Hematopoietic multipotent progenitor cell treated with erythropoietin and hydrocortisone succinate and interleukin-3 and kit ligand, for 4 days (in vitro differentiated cells): ENCODE measurements at places on chromosomes 4 and X.

DNA sequence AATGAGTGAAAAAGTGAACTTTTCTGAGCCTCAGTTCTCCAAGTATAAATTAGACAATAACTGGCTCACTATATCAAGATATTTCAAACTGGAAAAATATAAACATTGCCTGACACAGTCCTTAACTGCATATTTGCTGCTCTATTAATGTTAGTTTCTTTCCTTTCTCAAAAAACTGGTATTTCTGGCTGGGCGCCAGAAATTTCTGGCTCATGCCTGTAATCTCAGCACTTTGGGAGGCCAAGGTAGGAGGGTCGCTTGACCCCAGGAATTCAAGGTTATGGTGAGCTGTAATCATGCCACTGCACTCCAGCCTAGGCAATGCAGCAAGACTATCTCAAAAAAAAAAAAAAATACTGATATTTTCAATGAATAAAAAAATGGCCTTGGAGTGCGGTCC, 227.0 kb downstream of the MAGEB17 start:
- DNase-seq, result no peak

DNA sequence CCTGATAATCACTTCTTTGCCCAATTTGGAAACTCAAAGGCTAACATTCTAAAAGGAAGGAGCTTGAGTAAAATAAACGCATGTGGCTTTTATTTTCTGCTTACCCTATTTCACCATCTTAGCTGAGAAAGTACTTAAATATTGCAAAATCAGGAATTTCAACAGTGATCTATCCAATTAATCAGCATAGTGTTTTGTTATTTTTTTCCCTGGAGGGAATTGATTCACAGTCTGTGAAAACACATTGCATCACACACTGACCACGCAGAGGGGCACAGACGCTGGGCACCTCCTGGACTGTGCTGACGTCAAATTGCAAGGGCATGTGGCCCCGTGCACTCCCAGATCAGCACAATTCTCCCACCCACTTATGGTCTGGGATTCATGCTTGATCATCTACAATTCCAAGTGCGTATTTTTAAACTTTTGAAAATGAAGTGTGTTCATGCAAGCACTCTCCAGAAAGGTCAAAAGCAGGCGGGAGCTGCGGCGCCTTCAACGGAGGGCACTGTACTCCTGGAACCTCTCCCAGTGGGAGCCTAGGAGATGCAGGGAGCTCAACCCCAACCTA, 320.6 kb upstream of the PPARGC1A start:
- no peak for DNase-seq

DNA sequence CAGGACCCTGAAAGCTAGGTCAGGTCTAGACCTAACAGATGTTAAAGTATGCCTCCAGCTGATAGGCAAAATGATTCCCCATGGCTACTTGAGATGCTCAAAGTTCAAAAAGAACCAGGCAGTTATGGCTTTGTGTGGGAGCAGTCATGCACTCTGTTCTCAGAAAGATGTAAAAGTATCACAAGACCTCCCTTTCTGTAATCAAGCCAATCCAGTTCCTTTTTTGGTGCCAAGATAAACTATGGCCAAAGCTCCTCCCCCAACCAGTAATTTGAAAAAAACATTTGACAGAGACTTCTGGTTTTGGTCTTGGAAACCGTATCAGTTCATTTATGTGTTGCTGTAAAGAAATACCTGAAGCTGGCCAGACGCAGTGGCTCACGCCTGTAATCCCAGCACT, 340.9 kb downstream of the CHIC1 start:
- DNase-seq, result no peak

DNA sequence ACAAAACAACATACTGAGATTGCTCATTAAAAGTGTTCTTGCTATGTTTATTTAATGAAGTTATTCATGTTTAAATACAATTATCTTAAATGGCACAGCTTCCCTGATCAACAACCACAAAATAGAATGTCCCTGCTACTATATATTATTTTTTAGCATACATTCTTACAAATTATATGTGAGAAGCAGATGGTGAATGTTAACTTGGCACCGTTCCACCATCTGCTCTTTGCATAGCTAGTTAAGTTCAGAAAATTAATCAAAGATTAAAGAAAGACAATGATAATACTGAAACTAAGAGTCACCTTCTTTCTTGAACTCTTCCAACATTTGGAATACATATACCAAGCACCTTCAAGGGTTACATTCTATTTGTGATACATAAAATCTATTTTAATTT, 94.2 kb downstream of the PPP3CA start:
- peak; percentile 37 for DNase-seq

DNA sequence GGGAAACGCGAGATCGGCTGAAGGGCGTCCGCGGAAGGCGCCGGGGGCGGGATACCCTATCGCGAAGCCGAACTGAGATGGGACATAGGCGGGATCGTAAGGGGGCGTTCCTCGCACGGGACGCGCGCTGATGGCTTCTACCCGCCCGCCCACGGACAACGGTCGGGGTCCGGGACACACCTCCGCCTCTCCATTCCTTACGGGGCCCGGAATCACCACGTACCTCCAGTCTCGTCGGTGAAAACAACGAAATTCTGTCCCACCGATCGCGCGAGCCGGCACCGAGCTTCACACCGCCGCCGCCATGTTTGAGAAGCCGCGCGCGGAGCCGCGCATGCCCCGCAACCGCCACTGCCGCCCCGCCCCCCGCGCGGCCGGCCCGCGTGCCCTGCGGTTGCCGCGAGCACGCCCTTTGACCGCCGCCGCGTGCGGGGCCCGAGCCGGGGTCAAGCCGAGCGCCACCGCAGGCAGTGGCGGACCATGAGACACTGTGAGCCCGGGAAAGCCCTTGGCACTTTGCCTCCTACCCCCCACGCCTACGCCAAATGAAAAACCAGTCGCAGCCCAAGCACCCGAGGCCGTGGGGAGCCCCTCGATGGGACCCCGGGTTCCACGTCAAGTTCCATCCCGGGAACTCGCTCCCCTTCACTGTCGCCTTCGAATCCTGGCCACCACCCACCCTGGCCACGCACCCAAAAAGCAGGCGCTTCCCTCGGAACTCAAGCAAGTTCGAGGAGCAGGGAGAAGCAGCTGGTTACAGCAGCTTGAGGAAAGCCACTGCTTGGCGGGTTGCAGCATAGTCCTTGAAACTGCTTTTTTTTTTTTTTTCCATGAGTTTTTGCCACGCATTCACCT, at the start of gene SCML2:
Gene SCML2, minus strand, starts transcription at position 320 of the 855 bp plus-strand sequence. CDS start 20,617 bp downstream, outside the sequence.
- peak; percentile 62 for DNase-seq

GRCh38 chr4:25158817-25159216, 1.4 kb downstream of the SEPSECS start:
- DNase-seq, result no peak

- no peak for DNase-seq
Measured at GRCh38 chr4:33467291-33467690, 2747.1 kb downstream of the PCDH7 start.

GRCh38 chrX:153681175-153681574, 6.6 kb upstream of the SLC6A8 start:
- DNase-seq, result no peak

- no peak for DNase-seq
Measured at GRCh38 chr4:95839891-95840290, at the start of gene PDHA2. PDHA2 (plus strand) TSS chr4:95840093; CDS start chr4:95840151, 58 bp downstream.

DNA sequence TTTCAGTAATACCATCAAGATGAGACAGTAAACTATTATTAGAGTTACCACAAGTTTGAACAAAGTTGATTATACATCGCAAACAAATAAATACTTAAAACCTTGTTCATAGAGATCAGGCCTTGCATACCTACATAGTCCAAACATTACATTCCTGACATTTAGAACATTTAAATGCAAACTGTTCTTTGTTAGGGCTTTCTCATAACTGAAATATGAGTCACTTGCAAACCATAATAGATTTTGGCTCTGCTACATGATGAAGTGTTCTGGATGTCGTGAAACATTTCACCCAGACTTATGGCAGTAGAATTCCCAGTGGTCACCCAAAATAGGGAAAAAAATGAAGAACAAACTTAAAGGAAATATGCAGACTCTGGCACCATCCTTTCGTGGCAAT, 75.0 kb downstream of the FAT4 start:
- DNase-seq, result no peak

GRCh38 chrX:153333821-153334653, at the start of gene ZNF275:
ZNF275 (plus strand) TSS chrX:153334153; CDS start chrX:153336680, 2,527 bp downstream.
- DNase-seq, result peak; percentile 92

DNA sequence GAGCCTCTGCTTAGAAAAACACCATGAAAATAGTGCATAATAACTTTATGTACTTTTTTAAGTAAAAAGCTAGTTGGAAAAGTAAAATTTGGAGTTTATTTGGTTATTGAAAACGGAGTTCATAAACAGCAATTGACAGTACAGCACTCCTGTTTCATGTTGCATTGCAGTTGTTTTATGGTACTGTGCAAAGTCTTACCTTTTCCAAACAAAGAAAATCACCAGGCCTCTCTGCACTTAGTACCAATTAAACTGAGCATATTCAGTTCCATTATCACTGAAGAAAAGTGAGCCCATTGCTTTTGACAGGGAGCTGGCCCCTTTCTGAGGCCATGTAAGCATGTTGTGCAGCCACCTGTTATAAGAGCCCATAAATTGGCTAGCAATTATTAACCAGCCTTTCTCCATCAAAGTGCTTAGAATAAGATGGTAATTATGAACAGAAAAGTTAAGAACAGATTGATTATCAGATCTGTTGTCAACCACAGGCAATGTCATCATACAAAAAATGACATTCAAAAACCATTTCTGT, 376.6 kb upstream of the EMCN start:
- no peak for DNase-seq

GRCh38 chr4:173243321-173243720, 74.7 kb downstream of the GALNT7 start:
- DNase-seq, result no peak

DNA sequence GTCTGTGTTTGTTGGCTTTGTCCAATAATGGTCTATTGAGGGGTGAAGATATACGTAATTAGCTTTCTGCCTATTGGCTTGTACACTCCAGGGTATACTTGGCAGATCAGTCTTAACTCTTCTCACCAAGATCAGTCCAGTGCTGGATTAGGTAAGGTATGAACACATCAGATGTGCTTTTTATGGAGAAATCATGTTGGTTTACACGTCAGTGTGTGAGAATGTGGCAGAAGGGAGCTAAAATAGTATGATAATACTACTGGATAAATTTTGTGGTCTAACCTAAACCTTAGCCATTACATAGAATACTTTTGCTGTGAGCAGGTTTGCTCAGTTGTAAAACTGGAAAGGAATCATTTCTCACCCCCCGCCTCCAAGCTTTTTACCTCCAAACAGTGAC, 4.2 kb downstream of the PDHA1 start:
- DNase-seq, result no peak

DNA sequence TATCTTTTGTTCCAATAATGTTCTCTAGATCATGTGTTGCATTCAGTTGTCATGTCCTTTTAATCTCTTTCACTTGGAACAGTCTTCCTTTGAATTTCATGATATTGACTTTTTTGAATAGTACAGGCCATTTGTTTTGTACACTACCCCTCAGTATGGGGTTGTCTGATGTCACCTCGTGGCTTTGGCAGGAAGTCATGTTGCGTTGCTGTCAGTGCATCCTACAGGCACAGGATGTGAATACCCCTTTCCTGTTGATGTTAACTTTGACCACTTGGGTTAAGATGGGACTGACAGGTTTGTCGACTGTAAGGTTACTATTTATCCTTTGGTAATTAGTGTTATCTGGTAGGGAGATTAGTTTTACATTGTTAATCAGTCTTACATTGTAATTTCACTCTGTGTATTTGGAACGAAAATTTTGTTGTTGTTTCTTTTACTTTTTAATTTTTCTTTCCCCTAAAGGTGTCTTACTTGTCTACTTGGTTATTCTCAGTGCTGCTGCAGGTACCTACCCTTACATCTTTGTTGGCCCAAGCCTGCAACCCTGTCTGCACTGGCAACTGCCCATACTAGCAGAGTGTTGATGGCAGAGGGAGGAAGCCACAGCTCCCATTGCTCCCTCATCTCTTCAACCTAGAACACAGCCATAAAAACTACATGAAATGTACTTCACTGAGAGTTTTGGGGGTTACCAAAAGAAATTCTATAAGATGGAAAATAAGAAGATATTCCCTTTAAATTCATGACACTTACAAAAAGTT, 14.7 kb upstream of the ATP8A1 start:
- peak; percentile 57 for DNase-seq

- DNase-seq, result no peak
Measured at GRCh38 chr4:99323756-99324155, 2.6 kb upstream of the ADH1B start.

DNA sequence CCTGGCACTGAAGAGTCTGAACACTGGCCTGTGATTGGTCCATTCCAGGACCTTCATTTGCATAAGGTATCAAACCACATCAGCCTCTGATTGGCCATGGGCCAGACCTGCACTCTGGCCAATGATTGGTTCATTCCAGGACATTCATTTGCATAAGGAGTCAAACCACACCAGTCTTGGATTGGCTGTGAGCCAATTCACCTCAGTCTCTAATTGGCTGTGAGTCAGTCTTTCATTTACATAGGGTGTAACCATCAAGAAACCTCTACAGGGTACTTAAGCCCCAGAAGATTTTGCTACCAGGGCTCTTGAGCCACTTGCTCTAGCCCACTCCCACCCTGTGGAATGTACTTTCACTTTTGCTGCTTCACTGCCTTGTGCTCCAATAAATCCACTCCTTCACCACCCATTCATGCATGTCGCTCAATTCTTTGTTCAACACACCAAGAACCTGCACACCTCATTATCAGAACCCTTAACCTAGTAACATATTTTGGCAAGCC, 14.2 kb upstream of the HERC5 start:
- peak; percentile 38 for DNase-seq

DNA sequence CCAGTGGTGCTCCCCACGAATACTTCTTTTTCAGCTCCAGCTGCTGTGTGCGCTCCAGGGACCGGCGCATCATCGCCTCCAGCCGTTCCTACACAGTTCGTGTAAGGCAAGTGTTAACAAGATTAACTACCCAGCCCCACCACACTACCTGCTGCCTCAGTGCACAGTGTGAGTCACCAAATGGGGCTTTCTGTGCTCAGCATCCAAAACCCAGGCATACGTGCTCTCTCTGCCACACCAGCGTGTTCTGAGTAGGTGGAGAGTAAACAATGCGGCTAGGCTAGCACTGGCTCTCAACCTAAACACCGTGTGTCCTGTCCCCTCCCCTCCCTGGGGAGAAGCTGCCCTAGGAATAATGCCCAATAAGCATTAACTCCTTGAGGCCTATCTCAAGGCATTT, 60.0 kb downstream of the MAP7D2 start:
- no peak for DNase-seq

- DNase-seq, result peak; percentile 78
Measured at GRCh38 chr4:108166441-108167315, 2.1 kb downstream of the LEF1 start.

DNA sequence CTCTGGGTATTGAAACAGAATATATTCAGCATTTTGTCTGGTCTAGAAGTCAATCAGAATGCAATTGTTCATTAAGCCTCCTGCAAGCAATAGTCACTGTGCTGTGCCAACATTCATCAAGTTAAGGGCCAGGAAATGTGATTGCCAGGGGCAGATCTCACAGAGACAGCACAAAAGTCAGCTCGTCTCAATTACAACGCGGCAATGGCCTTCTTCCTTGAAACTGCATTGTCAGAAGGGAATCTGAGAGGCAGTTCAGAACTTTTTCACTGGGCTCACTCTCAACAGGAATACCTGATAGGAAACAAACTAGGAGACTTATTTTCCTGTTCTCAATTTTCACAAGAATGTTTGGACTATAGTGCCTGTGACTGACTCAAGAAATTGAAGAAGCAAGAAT, 131.1 kb upstream of the NR3C2 start:
- DNase-seq, result no peak

GRCh38 chr4:107068116-107068515, 32.0 kb upstream of the DKK2 start:
- DNase-seq, result no peak
